Neuronal stem cell (in vitro differentiated cells): ENCODE measurements at places on chromosomes 11 and 22.
A peak's percentile ranks its signal among the peaks of the same experiment; 100 is the strongest.

DNA sequence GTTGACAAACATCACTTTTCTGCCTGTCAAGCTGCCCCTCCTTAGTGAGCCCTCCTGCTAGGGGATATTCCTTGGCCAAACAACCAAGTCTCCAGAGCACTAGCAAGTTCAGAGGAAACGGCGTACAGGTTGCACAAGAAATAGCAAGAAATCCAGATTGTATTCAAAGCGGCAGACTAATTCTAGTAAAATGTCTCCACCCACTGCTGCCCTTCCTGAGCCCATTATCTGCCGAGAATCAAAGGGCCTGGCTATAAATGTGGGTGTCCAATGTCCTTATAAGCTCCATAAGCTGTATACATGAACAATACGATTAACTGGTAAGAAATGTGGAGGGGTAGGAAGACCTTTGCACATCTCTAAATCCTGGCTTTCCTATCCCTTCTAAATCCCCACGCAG lies 44.0 kb upstream of the AKIP1 start:
- no peak for DNase-seq

DNA sequence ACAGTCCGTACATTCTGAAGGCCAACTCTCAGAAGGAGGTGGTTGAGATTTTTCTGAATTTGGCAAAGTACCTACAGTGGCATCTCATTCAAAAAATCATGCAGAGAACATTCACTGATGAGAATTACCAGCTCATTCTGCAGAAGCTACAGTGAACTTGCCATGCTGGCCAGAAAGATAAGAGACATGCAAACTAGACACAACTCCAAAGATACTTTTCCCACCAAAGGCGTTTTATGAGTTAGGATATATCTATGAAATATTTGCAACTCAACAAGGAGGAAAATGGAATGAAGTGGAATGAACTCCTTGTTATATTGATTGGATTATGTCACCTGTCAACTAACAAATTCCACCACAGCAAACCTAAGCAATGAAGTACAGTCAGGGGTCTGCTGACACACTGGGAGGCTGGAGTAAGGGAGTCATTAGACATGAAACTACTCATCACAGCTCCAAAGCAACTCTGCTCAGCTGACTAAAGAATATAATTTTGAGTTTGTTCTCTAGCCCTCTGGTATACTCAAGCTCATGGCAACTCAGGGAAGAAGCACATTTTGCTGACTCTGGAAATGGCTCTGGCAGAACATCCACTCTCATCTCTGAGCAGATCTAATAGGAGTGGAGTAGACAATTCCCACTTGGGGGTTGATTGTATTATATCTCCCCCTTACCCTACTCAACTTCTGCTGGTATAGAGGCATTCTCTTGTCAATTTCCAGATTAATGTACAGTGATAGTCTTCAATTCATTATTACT lies 22.9 kb downstream of the MAML2 start:
- DNase-seq: no peak

GRCh38 chr11:28346721-28347120 lies 238.5 kb downstream of the METTL15 start:
- no peak for DNase-seq

GRCh38 chr11:550746-551085 lies 9.8 kb downstream of the LMNTD2 start:
- no peak for DNase-seq

DNA sequence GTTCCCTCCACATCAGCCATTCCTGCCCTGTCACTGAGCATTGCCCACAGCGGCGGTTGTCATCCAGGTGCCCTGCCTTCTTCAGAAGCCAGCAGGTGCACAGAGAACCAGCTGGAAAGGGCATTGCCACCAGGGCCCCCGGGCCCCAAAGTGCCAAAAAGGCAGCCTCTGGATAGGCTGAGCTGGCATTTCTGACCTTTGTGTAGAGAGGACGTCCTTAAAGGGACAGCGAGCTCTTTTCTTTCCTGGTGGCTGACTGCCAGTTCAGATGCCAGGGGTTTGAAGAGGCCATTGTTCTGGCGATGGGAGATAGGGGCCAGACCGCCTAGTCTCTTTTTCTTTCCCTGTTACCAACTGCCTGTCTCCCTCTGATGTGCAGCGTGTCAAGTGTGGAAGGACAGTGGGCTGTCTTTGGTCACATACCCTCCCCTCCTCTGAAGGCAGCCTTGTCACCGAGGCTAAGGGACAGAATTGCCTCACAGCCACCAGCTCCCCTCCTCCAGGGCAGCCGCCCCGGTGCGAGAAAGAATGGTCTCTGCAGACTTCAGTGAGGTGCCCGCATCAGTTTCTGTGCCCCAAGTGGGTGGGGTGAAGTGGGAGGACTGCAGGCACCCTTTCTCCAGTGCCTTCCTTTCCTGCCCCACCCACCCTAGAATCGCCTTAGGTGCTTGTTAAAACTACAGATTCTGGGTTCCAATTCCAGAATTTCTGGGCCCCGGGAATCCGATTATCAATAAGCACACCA lies 109.6 kb downstream of the SCN3B start:
- DNase-seq: no peak

DNA sequence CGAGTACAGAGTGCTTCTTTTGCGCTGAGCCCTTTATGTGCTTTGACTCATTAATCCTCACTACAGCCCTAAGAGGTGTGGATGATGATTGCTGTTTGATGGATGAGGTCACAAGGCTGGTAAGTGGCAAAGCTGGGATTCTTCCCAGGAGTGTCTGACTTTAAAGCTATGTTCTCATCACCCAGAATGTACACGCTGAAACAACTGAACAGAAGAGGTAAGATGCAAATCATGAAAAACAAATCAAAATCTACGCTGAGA lies 37.7 kb upstream of the CREB3L1 start:
- DNase-seq: no peak

GRCh38 chr11:31656051-31656450 lies 146.5 kb downstream of the ELP4 start:
- no peak for DNase-seq

- DNase-seq: no peak
Measured at GRCh38 chr22:22032906-22033802, 50.6 kb upstream of the TOP3B start.

- DNase-seq: no peak
Measured at GRCh38 chr11:9905501-9905951, 241.6 kb downstream of the SWAP70 start.

DNA sequence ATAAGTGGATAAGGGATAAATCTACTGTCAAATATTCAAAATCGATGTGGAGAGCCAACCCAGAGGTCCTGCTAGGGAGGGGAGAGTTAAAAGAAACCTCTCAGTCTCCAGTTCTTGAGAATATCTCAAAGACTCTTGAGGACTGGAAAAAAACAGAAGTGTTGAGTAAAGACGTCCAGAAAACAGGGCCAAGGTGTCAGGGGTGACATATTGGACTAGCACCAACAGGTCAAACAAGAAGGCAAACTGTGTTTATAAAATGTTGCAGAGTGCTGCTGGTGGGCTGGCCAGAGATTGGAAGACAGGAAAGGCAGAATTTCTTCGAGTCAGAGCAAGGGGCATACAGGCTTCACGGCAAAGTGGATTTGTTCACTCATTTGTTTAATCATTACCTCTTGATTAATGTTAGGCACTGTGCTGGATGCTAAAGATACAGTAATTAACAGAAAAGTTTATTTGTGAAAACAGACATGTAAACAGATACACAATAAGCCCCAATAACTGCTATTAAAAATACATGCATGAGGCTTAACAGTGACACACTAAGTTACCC lies 33.7 kb upstream of the SMPD1 start:
- no peak for DNase-seq

DNA sequence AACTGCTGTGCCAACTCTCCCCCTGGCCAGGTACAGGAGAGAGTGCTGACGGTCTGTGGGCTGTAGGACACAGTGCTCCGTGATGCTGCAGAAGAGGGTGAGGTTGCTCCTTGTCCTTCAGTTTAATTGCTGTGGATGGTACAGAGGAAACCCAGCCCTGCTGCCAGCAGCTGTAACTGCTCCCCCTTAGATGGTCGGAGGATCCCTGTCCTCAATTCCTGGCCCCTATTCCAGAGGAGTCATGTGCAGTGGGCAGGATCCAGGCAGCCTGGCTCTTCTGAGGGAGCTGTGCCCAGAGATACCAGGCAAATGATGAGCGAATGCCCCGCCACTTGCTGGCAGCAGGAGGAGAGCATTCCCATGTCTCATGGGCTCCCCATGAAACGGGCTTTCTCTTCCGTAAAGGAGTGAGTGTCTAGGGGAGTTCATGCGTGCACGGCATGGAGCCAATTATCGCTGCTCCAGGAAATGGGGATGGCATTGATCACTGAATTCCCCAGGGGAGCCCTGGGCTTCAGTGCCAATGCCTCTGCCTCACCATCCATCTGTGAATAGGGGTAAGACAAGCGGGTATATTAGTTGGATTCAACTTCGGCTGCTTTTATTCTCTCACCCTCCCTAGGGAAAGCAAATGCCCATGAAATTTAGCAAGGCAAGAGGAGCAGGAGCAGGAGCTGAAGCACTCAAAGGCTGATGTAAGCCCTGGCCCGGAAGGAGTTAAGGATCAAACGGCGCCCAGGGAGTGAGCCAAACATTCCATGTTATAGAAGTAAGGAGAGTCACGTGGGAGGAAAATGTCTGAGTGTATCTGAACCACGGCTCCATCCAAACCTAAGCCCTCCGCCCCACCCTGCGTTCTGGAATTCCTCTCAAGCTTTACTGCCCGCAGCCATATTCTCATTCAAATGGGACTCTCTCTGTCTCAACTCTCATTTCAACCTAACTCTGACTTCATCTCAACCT lies 51.0 kb upstream of the CSNK2A3 start:
- DNase-seq: no peak

- DNase-seq: peak; percentile 3
Measured at GRCh38 chr11:96648991-96649390, 259.2 kb downstream of the JRKL start.

DNA sequence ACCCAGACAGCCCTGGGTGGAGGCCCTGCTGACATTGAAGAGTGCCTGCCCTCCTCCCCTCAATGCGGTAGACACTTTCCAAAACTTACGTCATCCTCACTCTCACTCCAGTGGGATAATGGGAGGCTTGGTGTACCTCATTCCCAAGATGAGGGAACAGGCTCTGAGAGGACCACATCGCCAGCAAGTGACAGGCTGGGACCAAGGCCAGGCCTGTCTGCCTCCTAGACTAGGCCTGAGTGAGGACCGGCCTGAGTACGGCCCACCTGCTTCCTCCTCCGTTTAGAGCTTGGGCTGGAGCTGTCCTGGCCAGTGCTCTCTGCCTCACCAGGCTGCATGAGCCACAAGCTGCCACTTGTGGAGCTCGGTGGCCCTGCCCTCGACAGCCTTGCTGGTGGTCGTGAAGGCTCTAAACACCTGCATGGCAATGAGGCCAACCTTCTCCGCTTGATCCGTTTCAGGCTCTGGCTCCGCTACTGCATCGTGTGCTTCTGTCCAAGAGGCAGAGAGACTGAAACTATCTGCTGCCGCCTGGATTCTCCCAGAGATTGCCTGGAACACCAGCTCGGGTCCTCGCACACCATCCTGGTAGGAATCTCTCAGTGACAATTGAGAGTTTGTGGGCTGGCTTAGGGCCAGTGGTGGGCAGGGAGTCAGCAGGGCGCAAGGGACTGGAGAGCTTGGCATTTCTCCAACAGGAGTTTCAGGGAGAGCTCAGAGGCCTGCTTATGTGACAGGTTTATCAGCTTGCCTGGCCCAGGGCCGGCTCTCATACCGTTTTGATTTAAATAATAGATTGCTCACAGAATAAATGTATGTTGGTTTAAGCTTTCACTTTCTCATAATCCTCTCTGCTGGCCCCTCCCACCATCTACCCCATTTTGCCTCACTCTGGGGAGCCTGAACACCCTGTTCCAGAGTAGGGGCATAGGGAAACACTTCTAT lies 9.4 kb downstream of the LRRC75B start:
- DNase-seq: no peak

DNA sequence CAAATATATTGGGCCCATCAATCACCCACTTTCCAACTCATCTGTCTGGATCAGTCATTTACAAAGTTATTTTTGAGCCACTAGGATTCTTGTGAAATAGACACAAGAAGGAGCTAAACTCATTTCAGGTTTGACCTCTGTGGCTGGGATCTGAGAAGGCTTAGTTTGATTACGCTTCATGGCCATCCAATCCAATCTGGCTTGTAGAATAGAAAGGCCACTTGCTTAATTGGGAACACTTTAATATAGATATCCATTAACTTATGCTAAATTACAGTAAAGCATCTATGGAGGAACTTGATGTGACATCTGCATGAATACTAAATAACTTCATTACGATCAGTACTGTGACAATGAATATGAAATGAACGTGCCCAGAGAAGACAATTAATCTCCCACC lies 284.2 kb downstream of the ST3GAL4 start:
- no peak for DNase-seq

DNA sequence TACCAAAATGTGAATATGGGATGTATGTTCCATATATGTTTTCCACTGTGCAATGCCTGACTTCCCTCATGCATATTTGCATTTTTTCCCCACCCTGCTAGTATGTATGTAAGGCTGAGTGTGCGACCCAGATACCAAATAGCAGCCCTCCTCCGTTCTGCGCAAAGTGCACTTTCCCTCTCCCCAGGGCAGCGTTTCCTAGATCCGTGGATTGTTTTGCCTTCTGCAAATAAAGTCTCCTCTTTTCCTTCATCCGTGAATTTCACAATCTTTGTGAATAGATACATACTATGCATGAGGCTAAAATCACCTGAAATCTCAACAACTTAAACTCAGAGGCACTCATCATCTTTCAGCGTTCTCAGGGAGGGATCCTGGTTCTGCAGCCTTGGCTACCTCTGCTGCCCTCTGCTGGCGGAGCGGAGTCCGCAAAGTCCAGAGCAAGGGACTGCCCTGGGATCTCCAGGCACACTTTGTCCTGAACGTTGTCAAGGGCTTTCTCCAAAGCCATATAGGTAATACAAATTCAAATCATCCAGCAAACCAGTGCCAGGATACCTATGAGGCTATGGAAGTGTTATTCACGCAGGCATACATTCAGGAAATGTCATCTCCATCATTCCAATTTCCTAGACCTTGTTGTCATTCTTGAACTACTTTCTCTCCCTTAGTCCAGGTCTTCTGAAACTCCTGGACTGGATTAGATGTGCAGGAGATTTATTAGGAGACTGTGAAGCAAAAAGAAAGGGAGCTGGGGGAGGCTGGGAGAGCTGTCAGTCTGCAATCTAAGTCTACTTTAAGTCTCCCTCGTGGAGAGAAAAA lies 53.1 kb downstream of the CNTF start:
- peak; percentile 52 for DNase-seq

- no peak for DNase-seq
Measured at GRCh38 chr11:58433638-58434203, 5.8 kb upstream of the OR5B2 start.
